ENCODE measurements at places on chromosomes 12 and 14.

DNA sequence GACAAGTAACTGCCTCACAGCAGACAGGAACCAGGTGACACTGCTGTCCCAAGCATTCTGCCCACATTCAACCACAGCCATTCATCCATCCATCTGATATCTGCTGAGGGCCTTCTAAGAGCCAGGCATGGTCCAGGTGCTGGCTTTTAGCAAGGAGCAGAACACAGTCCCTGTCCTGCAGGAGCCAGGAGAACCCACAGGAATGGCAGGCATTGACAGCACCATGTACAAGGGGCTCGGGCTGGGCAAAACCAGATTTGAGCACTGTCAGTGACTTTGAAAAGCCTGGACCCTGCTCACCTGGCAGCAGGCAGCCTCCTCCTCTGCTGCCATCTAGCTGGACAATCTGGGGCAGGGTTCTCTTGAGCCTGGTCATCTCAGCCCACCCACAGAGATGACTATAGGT lies 137.0 kb downstream of the ZFP36L1 start:
- peak; percentile 61 for DNase-seq

GRCh38 chr12:93733928-93734327 lies 56.8 kb downstream of the CRADD start:
- no peak for DNase-seq

DNA sequence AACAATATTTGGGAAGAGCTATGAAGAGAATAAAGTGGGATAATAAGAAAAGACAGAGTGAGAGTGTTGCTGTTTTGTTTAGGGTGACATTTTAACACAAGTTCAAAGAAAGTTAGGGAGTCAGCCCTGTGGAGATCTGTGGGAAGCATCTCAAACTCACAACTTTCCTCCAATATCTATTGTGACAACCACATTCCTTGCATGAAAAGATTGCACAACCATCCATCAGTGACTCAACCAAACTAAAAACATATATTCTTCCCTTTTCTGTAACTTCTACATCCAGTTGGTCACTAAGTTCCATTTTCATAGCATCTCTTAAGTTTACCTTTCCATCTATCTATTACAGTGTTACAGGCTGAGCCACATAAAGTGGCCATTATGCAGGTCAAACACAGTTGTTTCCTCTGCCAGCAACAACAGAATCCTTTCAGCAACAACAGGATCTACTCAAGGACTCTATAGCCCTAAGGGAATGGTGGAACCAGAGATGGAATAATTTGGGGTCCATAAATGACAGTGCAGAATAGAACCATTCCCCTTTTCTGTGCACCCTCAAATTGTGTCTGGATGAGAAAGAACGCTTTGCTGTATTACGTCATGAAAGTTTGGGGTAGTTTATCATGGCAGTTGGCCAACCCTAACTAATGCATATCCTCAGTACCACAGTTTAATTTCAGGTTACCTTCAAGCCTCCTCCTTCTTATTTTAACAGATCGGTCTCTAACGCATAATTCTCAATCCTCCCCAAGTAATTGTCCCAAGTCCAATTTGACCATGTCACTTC lies 118.8 kb downstream of the ST8SIA1 start:
- DNase-seq, result no peak

DNA sequence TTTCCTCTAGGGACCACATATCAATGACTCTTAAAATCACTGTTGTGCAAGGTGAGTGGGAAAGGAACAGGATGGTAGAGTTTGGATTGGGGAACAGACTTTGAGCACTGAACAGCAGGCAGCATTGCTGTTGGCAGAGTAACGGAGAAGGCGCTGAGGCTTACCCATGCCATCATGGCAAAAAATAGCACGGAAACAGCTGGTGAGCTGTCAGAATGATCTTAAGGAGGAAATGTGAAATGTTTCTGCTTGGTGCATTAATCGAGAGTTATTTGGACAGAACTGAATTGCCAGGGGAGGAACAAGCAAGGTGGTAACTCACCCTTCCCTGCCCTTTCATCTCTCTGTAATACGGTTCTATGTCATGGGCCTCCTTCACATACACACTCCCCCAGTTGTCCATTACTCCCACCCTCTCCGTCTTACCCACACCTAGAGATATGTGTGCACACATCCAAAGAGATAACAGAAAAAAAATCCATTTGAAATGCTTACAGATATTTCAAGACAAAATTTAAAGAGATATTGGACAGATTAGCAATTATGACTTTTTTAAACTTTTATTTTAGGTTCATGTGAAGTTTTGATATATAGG lies 572.5 kb downstream of the DIO2 start:
- DNase-seq, result no peak

GRCh38 chr12:70083677-70084020 lies 159.6 kb upstream of the CNOT2 start:
- no peak for DNase-seq

- no peak for DNase-seq
These were observed 690.3 kb downstream of the AACS start for GRCh38 chr12:125755512-125755911.

DNA sequence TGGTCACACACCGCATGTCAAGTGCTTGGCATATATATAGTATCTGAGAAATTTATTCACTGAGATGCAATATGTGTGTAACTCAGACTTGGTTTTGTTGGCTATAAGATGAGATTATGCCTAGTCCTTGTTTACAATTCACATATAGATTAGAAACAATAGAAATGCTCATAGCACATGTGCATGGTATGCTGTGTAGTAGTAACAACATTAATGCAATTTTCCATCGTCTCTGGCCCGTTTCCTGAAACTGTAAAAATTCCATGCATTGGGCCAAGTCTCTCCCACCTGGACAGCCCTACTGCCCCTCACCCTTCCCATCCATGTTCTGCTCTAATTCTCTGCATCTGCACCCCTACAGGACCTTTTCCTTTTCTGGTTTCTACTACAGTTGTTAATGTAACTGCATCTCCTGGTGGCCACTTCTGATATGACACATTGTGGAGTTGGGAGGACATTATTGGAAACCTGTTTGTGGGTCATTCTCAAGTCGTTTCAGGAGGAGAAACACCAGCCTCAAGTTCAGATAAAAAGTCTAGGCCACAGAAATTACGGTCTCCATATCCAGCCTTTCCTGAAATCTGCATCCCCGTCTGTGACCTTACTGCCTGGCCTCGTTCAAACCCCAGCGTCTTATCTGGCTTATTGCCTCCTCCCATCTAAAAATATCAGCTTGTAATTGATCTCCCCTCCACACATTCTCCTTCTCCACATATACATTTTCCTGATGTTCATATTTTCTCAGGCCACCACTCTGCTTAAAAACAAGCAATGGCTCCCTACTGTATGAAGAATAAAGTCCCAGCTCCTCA lies 37.5 kb downstream of the EMP1 start:
- no peak for DNase-seq

- no peak for DNase-seq
These were observed 1428.3 kb downstream of the AACS start for GRCh38 chr12:126493366-126494108.

DNA sequence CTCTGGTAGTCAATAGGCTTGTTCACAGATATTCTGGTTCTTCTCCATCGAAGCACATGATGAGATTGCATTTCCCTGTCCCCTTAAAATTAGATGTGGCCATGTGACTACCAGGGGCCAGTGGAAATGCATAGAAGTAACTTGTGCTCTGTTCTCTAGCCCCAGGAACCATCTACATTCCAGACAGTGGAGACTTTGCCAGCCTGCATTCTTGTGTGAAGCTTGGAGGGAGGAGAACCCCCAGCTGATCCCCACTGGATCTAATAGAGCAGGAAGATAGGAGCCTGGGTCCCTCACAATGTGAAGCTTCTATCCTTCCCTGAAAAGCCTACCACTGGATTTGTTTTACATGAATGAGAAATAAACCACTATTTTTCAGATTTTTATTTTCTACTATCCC lies 130.1 kb downstream of the KITLG start:
- DNase-seq, result no peak

DNA sequence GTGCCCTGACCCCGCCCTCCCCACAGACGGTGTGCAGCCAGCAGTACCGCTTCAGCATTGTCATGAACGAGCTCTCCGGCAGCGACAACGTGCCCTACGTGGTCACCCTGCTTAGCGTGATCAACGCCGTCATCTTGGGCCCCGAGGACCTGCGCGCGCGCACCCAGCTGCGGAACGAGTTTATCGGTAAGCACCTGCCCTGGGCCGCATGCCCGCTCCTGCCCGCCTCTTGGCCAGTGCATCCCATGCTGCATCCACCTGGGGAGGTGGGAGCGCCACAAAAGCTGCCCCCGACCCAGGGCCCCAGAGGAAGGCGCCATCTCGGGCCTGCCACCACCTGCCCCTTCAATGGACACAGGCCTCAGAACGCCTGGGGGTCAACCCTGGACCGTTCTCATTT lies 13.9 kb downstream of the INF2 start:
- no peak for DNase-seq

- DNase-seq, result no peak
These were observed 33.9 kb upstream of the ARID2 start for GRCh38 chr12:45695606-45696005.

GRCh38 chr12:90938451-90938850 lies 16.5 kb downstream of the CCER1 start:
- DNase-seq, result no peak

GRCh38 chr14:100334904-100335303 lies 11.8 kb downstream of the SLC25A47 start:
- peak; percentile 17 for DNase-seq

DNA sequence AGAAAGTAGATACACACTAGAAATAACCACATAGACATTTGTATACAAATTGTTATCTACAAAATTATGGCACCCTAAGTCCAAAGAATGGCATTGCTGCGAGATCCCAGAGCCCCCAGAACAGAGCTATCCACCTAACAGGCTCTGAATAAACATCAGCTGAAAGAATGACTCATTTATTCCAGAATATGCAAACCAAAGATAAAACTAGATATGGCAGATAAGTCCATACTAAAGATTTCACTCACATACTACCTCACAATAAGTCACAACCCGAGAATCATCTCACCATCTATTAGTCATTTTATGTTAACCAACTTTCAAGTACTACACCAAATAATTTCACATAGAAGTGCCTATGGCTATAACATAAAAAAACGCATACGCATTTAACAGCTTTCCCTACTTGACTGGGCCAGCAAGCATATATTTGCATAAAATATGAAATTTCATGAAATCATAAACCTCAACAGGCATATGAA lies 5.6 kb downstream of the CNIH1 start:
- DNase-seq, result no peak

- no peak for DNase-seq
These were observed 139.5 kb downstream of the CHST11 start for GRCh38 chr12:104596134-104596799.

- no peak for DNase-seq
These were observed 4.1 kb downstream of the TUBA1B start for GRCh38 chr12:49126852-49127763.

DNA sequence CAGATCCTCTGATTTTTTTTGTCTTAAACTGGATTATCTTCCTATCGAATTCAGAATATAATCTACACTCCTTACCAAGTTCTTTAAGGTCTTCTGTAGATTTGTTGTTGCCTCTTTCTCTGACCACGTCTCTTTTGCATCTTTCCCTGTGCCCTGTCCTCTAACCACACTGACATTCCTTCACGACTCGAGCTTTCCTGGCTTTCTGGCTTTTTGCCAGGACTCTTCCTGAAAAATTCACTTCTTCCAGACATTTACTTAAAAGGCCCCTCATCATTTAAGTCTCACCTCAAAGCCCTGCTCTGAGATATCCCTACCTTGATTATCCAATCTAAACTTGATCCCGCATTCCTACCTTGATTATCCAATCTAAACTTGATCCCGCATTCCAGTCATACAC lies 422.3 kb upstream of the DCN start:
- DNase-seq, result no peak

DNA sequence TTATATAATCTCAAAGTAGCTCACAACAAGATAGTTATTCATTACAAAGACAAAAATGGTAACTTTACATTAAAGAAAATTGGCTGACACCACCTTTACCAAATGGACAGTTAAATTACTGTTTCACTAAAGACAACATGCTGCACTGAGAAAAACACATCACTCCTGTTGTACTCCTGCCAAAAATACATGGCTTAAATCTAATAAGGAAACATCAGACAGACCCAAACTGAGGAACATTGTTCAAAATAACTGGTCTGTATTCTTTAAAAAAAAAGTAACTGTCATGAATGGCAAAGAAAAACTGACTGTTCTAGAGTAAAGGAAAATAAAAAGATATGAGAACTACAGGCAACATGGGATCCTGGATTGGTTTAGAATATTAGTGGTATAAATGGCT lies 151.3 kb upstream of the DCN start:
- DNase-seq, result no peak

DNA sequence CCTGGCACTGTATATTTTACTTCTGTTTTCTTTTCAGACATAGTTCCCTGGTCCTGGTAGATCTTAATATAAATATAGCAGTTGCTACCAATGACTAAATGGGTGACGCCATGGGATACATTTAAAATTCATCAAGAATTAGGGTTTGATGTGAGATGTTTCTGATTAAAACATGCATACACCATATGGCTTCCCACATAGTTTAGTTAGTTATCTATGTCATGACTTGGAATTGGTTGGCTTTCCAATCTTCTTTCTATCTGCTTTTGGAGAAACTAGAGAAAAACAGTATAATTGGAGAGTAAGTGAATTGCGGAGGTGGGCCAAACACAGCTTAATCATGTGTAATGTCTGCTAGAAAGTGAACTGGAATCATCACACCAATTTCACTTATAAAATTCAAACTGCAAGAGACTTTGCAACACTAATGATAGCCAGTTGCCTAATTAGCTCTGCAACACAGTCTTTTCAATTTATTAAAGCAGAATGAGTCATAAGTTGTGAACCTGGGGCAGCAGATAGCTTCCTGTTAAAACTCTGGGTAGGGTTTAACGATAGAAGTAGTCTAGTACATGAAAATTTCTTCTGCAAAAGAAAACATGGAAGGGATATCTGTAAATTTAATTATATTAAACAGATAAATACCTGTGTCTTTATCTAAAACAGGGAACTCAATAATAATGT lies 295.2 kb downstream of the SLC16A7 start:
- DNase-seq, result no peak

DNA sequence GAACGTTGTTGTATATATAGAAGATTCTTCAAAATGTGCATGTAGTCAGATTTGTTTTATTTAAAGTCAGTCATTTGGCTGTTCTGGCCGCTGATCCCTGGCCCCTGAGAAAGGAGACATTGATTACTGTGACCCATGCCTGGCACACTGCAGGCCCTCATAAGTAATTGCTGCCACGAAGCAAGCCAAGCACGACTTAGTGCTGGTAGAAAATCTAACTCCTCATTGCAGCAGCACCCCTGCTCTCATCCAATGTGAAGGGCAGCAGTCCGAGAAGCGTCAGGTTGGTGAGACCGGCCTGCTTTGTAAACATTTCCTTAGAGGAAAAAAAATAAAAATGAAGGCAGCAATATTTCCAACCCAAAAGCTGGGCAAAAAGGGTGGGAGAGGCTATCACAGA lies 22.8 kb upstream of the TMTC2 start:
- DNase-seq, result no peak

GRCh38 chr12:57756406-57757341 lies 1.8 kb downstream of the MARCHF9 start:
- peak; percentile 65 for DNase-seq

All from left forelimb (tissue), 1 donor.